Stimulated activated CD8-positive, alpha-beta memory T cell treated with anti-CD3 and anti-CD28 coated beads, Interleukin-7, amount 100 ng/mL, for 48 hours (primary cell): ENCODE measurements at places on chromosomes 16 and 17.

- DNase-seq = no peak
These were observed 18.4 kb downstream of the ZNF668 start for GRCh38 chr16:31055613-31056012.

GRCh38 chr17:6542577-6542976 is 13.8 kb downstream of the PITPNM3 start:
- no peak for DNase-seq

- DNase-seq = no peak
These were observed 38.8 kb downstream of the SNX20 start for GRCh38 chr16:50642349-50642748.

DNA sequence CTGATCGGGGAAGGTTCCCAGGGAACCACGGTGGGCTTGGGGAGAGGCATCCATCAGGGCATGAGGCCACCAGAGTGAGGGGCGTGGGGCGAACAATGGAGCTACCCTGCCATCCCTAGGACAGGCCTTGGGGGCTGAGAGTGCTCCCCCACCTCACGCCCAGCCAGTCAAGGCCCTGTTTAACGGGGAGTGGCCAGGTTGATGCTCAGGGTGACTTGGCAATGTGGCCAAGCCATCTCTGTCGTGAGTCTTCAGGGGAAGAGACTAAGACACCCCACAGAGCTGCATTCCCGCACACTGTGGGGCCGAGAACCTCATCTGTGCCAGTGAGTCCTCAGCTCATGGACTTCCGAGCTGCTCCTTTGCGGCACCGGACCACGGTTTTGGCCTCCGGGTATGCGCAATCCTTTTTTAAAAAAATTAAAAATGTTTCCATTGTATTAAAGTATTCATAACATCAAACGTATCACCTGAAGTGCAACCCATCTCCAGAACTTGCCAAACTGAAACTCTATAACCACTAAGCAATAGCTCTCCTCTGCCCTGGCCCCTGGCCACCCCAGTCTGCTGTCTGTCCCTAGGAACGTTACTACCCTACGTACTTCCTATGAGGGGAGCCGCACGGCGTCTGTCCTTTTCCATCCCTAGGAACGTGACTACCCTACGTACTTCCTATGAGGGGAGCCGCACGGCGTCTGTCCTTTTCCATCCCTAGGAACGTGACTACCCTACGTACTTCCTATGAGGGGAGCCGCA is 71.8 kb upstream of the DOC2B start:
- DNase-seq = no peak

GRCh38 chr16:85248342-85248741 is 136.1 kb upstream of the CIBAR2 start:
- no peak for DNase-seq

GRCh38 chr17:65560628-65561451 is 608 bp downstream of the AXIN2 start:
- DNase-seq = peak; percentile 22

- DNase-seq = no peak
These were observed 670.0 kb downstream of the TOX3 start for GRCh38 chr16:51876934-51877333.

- DNase-seq = no peak
These were observed 519.3 kb downstream of the HAPSTR1 start for GRCh38 chr16:9610727-9611126.

GRCh38 chr17:76032780-76033108 is 5.6 kb upstream of the EVPL start:
- DNase-seq = no peak

GRCh38 chr16:64870859-64871258 is 251.0 kb downstream of the CDH11 start:
- DNase-seq = no peak

GRCh38 chr17:50051606-50052005 is 4.3 kb upstream of the ITGA3 start:
- DNase-seq = no peak

DNA sequence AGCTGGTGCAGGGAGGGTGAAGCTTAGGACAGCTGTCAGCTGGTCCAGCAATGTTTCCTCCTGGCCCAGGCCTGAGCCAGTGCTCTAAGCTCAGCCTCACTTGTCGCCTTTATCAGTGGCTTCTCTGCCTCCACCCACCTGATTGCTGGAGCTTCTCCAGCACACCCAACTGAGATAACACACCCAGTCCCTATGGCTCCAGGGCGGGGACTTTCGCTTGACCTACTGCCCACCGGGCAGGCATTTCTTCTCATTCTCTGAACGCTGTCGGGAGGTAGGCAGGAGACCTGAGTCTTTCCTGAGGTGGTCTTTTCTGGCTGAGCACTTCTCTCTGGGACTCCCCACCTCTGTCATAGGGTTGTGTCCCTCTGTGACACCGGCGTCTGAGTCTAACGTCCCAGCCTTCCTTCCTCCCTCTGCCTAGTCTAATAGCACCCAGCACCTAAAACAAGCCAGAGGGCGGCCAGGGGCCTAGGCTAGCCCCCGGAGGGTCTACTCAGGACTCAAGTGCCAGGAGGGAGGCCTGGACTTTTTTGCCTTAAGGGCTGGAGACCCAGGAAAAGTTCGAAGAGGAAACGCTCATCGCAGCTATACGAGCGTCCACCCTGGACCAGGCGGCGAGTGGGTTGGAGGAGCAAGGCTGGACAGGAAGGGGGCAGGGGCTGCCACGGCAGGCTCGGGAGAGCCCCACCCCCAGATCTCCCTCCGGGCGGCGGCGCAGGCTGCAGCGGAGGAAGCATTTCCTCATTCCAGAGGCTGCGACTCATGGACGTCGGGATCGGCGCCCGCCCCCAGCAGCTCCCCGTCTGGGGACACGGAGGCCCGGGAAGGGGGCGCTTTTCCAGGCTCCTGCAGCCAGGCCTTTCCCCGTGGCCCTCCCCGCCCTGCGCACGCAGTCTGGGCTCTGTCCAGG is 756 bp downstream of the TAX1BP3 start:
- no peak for DNase-seq

DNA sequence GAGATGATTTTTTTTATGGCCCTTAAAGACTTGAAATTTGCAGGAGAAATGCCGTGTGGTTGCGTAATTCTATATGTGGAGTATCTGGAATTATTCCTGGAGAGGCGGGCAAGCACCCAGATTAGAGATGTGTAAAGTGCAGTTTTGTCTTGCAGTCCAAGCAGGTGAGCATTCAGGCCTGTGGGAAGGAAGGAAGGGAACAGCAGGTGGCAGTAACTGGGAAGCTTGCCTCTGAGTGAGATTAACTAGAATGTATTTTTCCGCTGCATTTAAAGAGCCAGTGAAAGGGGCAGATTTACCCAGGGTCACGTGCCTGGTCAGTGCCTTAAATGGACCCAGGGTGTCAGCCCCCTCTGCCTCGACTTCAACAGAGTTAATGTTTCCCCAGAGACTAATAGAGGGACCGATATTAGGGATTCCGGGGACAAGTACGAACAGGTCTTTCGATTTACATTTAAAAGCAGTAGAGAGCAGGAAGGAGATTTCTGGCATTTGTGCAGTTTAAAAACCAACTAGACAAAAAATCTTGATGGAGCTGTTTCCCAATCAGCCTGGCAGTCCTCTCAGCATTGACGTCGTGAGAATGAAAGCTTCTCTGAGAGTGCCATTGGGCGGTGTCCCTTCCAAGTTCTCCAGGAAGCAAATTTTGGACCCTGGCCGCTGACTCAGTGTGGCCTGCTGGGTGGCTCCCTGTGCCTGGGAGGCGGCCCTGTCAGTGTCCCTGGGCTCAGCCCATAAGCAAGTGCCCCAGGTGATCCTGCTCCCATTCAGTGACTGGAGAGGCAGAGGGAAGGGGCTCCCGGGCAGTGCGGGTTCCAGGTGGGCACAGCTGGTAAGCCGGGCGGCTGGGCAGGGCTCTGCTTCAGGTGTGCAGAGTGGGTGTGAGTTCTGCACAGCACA is 38.2 kb downstream of the KSR1 start:
- no peak for DNase-seq
